ENCODE measurements at places on chromosomes 2 and 18.
A peak's percentile ranks its signal among the peaks of the same experiment; 100 is the strongest.

- DNase-seq: no peak
These were observed 126.7 kb downstream of the NDUFA10 start for GRCh38 chr2:239898292-239898925.

- DNase-seq: no peak
These were observed 39.5 kb downstream of the TGOLN2 start for GRCh38 chr2:85288244-85288725.

- no peak for DNase-seq
These were observed 10.3 kb upstream of the NTSR2 start for GRCh38 chr2:11680182-11680900.

DNA sequence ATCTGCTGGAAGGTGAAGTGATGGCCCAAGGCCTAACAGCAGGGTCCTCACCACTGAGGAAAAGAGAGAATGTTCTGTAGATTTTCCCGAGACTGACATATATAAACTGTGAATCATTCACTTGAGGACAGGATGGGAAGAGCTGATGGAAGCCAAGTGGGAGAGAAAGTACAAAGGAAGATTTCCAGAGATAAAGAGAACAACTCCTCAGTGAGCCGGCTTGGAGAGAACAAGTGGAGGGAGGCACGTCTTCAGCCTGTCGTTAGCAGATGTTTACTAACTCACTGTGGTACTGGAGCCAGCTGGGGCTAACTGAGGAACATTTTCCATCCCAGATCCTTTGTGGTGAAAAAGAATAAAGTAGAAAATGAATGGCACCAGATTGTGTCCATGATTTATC is 552.9 kb upstream of the TNP1 start:
- DNase-seq: no peak

- DNase-seq: no peak
These were observed 3.1 kb upstream of the B3GNT2 start for GRCh38 chr2:62192811-62193210.

DNA sequence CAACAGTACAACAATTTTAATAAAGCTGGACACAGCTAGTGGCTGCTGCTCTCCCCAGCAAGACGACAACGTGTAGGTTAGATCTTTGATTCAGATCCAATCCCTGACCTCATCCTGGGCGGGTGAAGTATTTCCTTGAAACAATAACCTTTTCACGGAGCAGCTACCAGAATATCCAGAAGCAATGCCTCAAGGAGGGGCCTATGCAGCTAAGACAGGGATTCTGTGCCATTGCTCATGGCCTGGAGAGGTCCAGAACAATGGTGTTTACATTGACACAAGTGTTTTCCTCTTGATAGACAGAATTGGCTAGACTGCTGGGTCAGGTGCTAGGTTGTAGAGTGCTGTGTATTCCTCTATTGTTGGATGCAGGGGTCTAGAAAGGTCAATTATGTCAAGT is 520.1 kb downstream of the BCL11A start:
- DNase-seq: no peak

GRCh38 chr2:64106481-64106880 is 37.7 kb downstream of the PELI1 start:
- DNase-seq: no peak

- peak; percentile 46 for DNase-seq
These were observed 142.8 kb downstream of the NDUFA10 start for GRCh38 chr2:239882331-239882732.

DNA sequence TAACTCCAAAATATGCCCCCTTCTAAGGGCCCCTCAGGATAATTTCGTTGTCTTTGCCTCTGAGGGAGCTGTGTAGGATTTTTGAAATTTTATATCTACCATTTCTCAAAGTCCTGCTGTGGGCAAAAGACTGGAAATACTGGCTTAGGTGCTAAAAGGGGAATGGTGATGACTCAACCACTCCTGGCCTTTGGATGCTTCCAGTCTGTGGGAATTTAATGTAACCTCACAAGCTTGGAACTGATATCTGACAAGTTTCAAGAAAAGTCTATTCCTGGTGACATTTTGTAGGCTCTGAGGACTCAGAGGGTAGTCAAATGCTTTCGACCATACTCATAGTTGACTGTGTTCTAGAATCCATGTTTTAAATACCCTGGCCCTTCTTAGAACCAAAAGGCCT is 3.4 kb upstream of the APCDD1 start:
- DNase-seq: no peak

DNA sequence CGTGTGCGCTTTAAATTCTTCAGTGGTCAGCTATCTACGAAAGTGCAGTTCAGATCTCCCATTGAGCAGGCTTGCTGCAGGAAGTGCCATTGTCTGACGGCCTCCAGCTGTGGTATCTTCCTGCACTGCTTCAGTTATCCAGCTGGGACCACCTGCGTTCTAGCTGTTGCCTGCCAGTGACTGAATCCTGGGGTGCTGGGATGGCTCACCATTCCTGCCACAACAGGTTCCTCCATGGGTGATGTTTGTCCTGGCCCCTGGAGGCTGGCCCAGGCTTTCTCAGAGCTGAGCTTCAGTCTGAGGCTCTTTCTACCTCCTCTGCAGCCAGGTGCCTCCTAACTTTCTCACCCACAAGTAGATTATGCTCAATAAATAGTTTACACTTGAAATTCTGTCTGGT is 498.5 kb upstream of the HS6ST1 start:
- DNase-seq: no peak

DNA sequence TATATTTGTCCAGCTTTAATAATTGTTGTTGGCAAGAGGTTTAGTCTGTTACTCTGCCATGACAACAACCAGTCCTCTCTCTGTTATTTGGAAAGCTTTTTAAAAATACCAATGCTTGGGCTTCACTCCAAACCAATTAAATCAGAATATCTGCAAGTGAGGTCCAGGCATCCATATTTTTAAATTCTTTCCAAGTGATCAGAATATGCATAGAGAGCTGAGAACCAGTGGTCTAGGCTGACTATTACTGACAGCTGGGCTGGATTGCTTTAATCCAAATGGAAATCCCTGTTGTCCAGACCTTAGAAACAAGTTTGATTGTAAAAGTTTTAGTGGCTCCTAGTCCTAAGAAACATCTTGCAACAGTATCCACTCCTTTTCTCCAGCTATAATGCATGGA is 1059.7 kb upstream of the ACVR2A start:
- DNase-seq: no peak

DNA sequence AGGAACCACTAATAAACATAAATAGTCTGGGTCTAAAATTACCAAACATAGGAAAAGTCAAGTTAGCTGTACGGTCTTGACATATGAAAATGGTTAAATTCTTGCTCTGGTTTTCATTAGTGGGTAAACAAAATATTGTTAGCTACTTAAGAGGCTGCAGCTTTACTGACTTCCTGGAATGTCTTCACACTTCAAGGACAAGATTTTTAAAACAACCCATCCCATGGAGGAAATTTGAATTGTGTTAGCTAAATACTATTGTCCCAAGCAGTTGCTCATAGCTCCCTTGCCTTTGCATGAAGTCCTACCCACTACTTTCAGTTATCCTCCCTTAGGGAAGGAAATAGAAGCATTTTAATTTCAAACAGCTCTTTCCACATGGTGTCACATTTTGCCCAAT is 128.5 kb downstream of the EPHA4 start:
- no peak for DNase-seq

- DNase-seq: peak; percentile 79
These were observed 239.8 kb downstream of the HAUS1 start for GRCh38 chr18:46343931-46344372.

DNA sequence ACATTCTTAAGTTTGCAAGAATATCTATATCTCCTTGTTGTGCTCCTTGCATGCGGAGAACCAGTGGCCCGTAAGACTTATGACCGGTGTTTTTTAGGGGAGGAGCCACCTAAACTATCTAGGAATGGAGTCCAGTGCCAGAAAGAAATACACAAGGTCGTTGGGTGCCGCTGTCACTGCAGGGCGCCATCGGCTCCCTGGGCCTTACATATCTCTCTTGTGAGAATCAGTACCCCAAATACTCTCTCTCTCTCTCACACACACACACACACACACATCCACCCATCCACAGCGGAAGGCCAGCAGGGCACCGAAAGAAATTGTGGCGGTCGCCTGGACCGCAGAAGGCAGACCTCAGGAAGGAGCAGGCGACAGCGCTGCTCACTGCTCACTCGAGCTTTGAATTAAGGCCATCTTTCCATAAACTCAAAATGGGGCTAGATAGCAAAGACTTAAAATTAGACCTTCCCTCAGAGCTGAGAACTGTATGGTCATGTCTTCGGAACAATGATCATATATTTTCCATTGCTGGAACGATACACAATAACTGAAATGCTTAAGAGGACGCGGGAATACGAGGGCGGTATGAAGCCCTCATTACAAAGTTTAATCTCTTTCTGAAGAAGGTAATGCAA is 10.4 kb downstream of the NR4A2 start:
- DNase-seq: no peak

DNA sequence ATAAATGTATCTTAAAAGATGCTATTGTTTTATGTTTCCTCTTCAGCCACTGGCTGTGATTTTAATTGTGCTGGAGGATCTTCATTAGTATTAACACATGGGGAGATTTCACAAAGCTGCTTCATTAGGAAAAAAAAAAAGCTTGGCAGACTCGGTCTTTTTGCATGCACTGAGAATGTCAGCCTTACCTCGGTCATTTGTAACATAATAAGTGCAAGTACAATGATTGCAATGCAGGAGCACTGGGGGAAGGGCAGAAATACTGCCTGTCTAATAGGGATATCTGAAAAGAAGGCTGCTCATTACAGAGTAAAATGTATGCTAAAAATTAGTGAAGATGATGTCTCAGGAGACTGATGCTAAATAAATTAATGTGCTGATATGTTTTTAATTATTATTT is 1.3 kb upstream of the BAZ2B start:
- DNase-seq: no peak

- DNase-seq: no peak
These were observed 151.9 kb downstream of the CD226 start for GRCh38 chr18:69795791-69796190.

GRCh38 chr2:193943406-193943960 is 1713.5 kb upstream of the SLC39A10 start:
- no peak for DNase-seq

DNA sequence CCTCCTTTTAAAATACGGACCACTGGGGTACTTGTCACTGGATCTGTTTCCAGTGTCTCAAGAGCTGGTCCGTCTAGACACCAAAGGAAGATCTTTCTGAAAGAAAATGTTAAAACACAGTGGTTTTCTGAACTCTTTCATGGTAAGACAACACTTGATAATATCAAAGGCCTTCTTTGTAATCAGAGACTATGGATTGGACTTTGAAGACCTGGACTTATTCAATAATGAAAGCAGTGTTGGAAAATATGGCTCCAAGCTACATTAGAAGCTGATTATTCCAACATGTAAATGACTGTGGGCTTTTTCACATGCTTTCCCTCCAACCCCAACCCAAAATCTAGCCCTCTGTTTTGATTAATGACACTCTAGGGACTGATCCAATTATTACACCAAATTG is 329.4 kb upstream of the LYPD1 start:
- no peak for DNase-seq

- DNase-seq: no peak
These were observed 81.6 kb downstream of the PXDN start for GRCh38 chr2:1662606-1663180.

DNA sequence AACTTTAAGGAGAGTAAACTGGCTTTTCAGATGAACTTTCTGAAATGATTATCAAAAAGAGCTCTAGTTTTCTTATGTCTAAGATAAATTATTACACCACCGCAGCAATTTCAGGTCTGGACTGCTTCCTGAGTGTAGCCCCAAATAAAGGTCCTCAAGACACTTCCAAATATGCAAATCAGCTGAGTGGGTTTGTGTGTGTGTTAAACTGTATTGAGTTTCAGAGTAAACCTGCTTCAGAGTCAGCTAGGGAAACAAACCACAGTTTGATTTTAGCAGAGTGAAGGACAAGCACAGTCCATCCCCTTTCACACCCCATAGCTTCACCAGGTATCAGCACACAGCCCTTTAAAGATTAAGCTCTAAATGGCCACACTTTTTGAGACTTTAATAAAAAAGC is 168.7 kb downstream of the NRXN1 start:
- peak; percentile 57 for DNase-seq

DNA sequence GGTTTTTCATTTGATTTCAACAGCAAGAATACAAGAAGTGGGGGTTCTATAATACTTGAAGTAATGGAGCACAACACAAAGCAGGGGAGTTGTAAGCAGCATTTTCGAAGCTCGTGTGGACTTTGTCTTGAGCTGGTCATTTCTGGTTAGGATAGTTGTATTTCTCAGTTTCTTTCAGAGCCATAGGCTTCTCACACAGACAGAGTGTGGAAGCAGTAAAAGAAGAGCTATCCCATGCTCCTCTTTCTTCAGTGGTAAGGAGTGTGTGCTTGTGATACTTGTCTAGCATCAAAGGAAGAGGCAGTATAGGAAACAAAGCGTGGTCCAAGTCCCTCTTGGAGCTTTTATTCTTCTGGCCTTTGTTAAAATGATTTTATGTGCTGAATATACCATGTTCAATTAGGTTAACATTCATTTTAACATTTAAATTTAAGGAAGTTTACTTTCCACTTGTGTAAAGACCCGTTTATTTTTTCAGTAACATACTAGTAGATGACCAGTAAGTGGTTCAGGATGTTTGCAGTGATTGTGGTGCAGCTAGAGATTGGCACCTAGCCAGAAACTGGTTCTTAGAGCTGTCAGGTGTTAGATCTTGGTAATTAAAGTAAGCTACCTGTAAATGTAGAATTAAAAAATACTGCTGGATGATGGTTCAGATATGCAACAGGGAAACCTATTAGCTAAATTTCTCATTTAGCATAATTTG is 14.6 kb downstream of the CCNYL1 start:
- DNase-seq: peak; percentile 42
